ENCODE measurements at places on chromosomes 16 and 17. TPM values are rescaled to one million over a fixed set of nuclear protein-coding genes. Genes with fewer than 3 reads are reported as not detected.

AANAT gene
- not detected for polyA plus RNA-seq

JPT1 gene
- 32.6 TPM for polyA plus RNA-seq

DNA sequence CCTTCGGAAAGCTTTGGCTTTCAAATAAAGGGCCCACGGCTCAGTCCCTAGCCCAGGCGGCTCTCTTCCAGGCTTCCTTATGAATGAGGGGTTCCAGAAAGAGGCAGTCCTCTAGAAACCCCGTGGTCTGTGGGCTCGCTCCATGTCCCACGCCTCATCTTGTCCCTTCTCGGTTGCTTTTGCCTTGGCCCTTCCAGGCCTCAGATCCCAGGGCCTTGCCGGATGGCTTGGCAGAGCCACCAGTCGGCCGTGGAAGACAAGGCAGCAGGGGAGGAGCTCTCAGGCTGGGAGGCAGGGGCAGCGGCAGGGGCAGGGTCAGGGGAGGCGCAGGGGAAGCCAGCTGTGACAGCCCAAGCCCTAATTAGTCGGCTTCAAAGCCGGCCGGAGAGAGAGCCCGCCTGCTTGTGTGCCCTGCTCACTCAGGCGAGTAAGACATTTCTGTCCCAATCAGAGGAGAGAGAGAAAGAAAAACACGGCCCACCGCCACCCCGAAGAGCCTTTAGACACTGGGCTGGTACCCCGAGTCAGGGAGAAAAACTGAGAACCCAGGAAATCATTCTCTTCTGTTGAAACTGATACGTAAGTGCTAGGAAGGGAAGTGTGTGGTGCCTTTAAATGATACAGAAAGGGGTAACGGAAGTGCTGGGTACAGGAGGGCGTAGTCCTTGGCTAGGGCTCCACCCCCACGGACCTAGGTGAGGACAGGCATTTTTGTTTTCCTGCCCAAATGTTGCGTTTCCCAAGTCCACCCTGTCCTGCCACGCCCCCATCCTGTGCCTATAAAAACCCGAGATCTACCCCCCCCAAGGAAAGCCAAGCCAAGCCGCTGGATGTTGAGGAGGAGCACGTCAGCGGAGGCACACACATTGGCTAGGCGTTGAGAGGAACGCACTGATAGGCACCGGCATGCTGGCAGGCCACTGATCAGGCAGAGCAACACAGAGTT is 27.8 kb upstream of the MEIOC start:
- DNase-seq = peak; percentile 66

TRIM47 gene
- 48.7 TPM for polyA plus RNA-seq

APOH gene
- not detected for polyA plus RNA-seq

GRCh38 chr16:63995025-63995424 is 1126.8 kb downstream of the CDH11 start:
- no peak for DNase-seq

GRCh38 chr17:535198-535597 is 179.4 kb downstream of the VPS53 start:
- no peak for DNase-seq

DNA sequence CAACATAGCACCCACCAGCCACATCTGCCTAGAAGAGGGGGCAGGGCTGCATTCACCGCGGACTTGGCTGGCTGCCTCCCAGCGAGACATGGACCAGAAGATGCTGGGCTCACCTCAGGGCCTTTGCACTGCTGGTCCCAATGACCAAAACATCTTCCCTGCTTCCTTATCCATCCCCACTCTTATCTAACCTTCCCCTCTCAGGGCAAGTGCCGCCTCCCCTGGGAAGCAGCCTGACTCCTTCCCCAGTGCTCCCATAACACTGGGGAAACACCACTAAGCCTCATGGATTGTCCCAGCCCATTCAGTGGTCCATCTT is 5.7 kb downstream of the TMC6 start:
- DNase-seq = no peak

GRCh38 chr16:27720731-27721530 is 171.0 kb downstream of the KATNIP start:
- DNase-seq = peak; percentile 31

CPHXL gene
- not detected for polyA plus RNA-seq

Measured in heart right ventricle (tissue), 16 donors.